Left lobe of liver (tissue), 2 donors: ENCODE measurements at places on chromosomes 6 and 20. TPM values are rescaled to one million over a fixed set of nuclear protein-coding genes. Genes with fewer than 3 reads are reported as not detected.

GRCh38 chr6:101116337-101116736, 235.2 kb upstream of the ASCC3 start:
- no peak for DNase-seq

SAMD5 gene
- total RNA-seq, result 12.0 TPM

GRCh38 chr6:34511214-34511914, 44.8 kb downstream of the SPDEF start:
- no peak for DNase-seq

CYP39A1 gene
- 35.9 TPM for total RNA-seq

GRCh38 chr20:24022621-24023180, 34.1 kb upstream of the GGTLC1 start:
- no peak for DNase-seq
